NB4 (cell line): ENCODE measurements at places on chromosomes 4 and X.

GRCh38 chr4:11881364-11881763 is 452.7 kb upstream of the HS3ST1 start:
- DNase-seq = no peak

GRCh38 chr4:103994059-103994458 is 274.3 kb upstream of the TACR3 start:
- peak; percentile 12 for DNase-seq

DNA sequence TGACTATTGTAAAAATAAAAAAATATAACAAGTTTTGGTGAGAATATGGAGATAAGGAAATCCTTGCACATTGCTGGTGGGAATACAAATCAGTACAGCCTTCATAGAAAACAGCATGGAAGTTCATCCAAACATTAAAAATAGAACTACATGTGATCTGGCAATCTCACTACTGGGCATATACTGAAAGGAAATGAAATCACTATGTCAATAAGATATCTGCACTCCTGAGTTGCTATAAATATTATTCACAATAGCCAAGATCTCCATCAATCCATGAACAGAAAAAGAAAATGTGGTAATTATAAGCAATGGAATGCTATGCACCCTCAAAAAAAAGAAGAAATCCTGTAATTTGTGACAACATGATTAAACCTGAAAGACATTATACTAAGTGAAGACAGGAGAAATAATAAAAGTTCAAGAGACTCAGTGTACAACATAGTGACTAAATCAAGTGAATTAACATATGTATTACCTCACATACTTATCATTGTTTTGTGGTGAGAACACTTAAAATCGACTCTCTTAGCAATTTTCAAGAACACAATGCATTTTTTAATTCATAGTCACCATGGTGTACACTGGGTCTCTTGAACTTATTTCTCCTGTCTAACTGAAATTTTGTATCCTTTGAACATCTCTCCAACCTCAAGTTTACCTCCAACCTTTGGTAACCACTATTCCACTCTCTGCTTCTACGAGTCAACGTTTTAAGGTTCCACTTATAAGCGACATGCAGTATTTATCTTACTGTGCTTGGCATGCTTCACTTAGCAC is 1703.7 kb upstream of the AGA start:
- no peak for DNase-seq

DNA sequence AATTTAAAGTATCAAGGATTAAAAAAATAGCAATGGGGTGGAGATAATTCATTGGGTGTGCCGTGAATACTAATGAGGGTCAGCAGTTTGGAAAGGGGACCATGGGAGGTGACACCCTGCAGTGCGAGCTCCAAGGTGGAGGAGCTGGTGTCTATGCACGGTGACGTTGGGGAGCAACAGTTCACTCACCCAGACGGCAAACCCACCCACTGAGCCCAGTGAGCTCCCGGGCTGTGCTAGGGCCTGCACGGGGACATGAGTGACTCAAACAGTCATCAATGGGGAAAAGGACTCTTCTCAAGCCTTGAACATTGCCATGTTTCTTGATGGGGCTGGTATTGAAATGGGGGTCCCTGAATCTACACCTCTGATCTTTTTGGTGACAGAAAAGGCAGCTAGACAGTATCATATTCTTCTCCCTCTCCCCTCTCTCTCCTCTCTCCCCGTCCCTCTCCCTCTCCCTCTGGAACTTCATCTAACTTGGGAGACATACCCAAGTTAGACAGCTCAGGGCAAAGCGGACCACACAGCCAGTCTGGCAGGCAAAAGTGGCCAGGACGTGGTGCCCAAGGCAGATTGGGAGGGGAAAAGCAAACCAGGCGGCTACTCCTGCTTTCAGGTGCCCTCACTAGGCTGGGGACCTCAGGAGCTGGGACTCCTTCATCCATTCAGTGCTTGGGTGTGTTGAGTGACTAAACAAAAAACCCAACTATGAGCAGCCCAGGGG is 26.3 kb upstream of the PPP2R2C start:
- no peak for DNase-seq

GRCh38 chrX:154531626-154532025 is 15.0 kb downstream of the G6PD start:
- no peak for DNase-seq

DNA sequence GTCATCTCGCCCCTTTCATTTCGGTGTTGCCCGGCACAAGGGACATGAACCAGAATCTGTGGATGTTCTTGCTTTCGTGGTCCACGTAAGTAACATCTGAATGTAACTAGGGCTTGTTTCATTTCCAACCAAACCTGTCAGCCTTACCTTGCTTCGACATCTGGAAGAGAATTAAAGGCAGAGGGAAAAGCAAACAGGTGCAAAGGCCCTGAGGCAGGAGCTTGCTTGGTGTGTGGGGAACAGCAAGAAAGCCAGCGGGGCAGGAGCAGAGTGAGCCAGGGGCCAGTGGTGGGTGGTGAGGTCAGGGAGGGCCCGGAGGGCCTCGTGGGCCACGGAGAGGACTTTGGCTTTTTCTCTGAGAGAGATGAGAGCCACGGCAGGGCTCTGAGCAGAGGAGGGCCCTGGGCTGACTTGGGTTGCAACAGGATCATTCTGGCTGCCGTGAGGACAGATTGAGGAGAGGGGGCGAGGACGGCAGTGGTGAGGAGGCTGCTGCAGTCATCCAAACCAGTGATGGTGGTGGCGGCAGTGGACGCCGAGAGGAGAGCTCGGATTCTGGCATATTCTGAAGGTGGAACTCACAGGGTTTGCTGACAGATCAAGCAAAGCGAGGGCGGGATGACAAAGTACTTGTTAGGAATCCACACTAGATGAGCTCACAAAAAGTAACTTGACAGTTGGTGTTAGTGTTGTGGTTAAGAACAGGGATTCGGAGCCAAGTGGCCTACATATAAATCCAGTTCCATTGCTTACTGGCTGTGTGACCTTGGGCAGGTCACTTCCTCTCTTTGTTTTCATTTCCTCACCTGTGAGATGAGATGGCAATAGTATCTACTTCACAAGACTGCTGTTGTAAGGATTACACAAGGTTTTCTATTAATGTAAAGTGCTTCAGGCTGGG is 6.8 kb upstream of the WDR13 start:
- no peak for DNase-seq

- DNase-seq = peak; percentile 14
Observed at GRCh38 chrX:53930515-53931380, 113.5 kb downstream of the PHF8 start.

DNA sequence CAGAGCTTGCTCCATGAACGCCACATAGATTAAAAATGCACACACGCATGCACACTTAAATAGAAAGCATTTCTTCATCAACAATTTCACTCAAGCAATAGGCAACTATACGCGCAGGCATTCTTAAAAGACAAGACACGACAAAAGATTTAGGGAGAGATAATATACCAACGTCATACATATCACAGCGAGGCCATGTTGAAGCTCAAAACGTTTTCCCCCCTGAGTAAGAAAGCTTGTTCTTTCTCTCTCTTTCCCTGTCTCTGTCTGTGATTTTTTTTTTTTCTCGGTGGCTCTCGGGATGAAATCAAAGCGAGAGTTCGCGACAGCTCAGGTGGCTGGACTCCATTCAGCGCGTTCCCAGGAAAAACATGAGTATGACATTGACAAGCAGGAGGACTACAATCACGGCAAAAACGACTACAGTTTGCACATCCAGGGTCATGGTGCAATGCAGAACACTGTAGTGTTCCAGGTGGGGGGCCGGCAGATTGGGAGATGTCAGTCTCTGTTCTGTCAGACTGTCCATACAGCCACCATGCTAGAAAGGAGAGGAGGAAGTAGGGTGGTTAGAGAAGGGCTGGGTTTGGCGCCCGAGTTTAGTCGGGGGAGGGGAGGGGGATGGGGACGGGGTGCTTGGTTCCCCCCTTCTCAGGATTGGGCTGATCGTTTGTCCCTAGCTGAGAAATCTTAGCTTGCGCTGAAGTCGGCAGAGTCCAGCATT is 30.7 kb downstream of the ARHGEF9 start:
- peak; percentile 44 for DNase-seq

DNA sequence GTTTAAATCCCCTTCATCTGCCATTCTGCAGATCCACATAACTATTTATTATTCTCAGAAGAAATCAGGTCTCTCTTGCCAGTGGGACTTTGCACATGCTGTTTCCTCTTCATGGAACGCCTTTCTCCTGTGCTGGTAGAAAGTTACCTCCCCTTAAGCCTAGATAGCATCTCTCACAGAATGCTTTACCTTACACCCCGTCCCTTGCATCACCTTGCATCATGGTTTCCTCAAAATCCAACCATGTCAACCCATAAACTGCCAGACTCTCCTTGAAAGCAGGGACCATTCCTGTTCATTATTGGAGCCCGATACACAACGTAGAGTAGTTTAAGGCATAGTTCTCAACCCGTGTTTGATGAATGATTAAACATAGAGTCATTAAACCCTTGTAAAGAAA is 396.2 kb upstream of the F9 start:
- DNase-seq = no peak

- peak; percentile 52 for DNase-seq
Observed at GRCh38 chr4:74370912-74371311, 6.0 kb downstream of the EREG start.
